ENCODE measurements at places on chromosomes 4 and X.

DNA sequence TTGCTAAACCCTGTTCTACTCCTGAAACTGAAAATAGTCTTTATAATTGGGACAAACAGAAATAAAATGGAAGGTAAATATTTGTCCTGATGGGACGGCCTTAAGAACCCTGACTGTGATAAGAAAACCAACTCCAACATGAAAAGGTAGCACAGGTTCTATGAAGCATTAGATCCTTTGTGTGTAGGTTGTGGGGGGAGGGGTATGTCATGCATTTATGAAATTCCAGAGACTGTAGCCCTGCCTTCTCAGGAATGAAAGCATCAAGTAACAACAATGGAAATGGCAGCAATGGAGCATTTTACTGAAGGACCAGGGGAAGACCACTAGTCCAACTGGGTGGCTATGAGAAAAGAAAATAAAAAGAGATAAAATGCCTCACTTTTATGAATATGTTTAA is 23.9 kb downstream of the CXXC4 start:
- no peak for DNase-seq

- DNase-seq: no peak
These were observed 5.2 kb downstream of the RPS4X start for GRCh38 chrX:72271812-72272211.

DNA sequence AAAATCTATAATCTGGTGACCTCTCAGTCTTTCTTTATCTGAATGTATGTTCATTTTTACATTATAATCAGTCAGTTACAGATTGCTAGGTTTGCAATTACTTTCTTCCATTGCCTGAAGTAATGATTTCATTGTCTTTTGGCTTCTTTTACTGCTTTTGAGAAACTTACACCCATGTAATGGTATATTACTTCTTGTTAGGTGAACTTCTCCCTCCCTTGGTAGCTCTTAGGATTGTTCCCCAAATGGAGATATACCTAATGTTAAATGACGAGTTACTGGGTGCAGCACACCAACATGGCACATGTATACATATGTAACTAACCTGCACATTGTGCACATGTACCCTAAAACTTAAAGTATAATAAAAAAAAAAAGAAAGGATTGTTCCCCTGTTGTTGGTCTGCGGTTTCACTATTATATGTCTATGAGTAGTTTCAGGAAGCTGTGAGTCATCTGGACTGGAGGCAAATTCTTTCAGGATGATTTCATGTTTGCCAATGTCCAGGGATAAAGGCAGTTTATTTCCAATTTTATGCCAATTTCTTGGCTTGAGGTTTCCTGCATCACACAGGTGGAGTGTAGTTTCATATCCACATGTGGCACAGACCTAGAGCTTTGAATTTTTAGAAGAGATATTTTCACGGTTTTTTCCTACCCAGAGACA is 21.8 kb downstream of the SPANXC start:
- no peak for DNase-seq

DNA sequence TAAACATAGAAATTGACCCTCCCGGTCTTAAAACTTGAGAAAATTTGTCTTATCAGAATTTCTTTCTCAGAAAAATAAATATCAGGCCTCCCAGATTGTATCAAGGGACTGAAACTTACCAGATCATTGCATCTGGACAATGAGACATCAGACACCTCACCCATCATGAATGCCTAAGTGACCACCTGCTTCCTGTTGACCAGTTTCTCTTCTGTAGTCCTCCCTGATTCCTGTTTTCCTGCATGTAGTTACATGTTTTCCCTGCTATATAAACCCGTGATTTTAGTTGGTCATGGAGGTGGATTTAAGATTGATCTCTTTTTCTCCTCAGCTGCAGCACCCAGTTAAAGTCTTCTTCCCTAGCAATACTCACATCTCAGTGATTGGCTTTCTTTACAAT is 548.1 kb downstream of the PPP4R3C start:
- DNase-seq: no peak

GRCh38 chrX:15834827-15835595 is 19.6 kb downstream of the AP1S2 start:
- no peak for DNase-seq

DNA sequence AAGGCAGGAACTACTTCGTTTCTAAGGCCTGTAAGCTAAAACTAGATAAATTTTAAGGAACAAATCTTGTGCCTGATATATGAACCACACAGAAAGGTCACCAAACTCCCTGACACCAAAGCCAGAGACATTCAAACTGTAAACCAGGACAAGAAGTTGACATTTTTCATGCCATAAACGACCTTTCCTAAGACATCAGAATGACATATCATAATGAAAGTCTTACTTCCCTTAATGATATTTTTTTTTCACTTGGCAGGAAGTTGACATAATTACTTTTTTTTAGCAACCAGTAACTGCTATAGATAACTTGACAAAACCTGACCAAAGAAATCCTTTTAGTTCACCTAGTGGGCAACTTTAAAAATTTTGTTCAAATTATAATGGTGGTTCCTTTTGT is 231.5 kb upstream of the AGTR2 start:
- peak; percentile 39 for DNase-seq

- DNase-seq: peak; percentile 39
These were observed 76.6 kb downstream of the SH3KBP1 start for GRCh38 chrX:19810802-19811201.

GRCh38 chrX:51024106-51024696 is 113.7 kb downstream of the BMP15 start:
- DNase-seq: no peak

DNA sequence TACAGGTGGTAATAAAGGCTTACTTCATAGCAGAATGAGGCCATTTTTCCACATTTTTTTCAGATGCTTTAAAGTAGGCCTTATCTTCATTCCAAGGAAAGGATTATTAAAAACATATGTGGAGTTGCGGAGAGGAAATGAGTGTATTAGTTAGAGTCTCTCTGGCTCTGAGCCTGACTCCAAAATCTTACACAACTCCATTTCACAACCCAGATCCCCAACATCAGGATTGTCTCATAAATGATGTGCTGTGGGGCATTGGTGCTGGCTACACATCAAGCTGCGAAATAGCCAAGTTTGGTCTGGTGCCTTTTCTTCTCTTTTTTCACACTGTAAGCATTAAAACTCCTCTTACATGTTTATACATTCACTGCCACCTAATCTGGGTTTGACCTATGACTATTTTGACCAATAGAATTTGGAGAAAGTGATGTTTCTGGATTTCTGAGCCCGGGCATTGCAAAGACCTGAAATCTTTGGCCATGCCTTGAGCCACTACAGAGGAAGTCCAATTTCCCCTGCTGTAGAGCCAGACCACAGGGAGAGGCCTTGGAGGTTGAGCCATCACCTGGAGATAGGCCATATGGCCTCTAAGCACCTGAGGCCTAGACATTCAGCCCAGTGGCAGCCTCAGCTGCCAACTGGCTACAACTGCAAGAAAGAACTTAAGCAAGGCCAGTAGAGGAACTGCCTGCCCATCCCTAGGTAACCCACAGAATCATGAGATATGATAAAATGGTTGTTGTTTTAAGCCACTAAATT is 16.7 kb upstream of the SOD3 start:
- no peak for DNase-seq

DNA sequence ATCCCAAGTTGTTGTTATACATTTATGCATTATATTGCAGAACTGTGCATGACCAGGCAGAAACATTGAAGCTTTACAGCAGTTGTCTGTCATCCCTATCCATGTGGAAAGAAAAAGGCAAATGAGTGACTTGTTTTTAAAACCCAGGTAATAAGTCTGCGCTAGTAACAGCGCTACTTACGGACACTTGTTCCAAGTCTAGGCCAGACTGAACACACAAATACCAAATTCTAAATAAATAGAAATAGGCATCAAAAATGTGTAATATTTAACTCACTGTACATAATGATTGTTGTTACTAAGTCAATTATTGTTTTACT is 548 bp upstream of the MAML3 start:
- no peak for DNase-seq

- no peak for DNase-seq
These were observed 39.8 kb upstream of the RBM47 start for GRCh38 chr4:40669504-40669903.

DNA sequence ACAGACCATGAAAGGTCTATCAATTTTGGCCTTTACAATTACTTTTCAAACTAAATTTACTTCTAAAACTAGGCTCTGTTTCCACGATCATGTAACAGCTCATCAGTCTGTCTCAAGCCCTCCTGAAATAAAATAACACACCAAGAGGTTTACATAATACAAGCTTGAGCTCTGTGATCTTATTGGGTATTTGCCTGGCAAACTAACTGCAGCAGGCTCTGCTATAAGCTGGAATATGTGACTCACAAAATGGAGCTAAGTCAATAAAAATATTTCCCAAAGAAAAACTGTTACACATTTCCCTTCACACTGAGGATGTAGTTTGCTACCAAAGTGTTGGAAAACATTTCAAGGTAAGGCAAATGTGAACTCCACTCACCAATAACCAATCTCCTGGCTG is 94.7 kb upstream of the GPM6B start:
- DNase-seq: no peak

DNA sequence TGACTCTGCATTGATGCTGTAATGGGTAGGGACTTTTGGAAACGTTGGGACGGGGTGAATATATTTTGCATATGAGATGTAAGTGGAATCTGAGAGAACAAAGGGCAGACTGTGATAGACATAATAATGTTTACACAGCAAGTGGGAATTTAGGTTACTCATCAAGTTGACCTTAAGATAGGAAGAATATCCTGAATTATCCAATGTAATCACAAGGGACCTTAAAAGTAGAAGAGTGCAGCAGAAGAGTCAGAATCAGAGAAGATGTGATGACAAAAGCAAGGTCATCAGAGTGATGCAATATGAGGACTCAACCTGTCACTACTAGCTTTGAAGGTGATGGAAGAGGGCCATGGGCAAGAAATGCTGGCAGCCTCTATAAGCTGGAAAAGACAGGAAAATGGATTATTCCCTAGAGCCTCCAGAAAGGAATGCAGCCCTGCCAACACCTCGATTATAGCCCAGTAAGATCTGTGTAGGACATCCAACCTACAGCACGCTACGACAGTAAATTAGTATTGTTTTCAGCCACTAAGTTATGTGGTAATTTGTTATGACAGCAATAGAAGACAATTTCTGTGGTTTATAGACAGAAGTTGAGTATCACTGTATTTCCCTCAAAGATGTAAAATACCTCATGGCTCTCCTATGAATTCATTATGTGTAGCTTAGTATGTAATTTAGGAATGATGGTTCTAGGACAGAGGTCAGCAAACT is 26.4 kb downstream of the MORC4 start:
- no peak for DNase-seq

DNA sequence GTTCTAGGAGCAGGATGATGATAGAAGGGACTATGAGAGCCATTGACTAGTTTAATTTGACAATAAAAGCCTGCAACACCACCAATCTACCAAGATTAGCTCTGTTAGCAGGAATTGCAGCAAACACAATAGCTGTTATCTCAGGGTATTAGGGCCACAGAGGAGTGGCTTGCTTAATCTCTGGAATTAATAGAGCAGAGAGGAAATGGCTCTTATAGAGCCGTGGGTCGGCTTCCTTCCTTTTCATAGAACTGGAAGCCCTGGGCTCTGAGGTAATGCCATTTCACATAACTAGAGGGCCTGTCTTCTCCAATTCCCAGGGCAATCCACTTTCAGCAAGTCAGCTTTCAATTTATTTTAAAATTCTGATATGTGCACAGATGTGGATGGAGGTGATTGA is 83.0 kb downstream of the MAMLD1 start:
- DNase-seq: peak; percentile 19

DNA sequence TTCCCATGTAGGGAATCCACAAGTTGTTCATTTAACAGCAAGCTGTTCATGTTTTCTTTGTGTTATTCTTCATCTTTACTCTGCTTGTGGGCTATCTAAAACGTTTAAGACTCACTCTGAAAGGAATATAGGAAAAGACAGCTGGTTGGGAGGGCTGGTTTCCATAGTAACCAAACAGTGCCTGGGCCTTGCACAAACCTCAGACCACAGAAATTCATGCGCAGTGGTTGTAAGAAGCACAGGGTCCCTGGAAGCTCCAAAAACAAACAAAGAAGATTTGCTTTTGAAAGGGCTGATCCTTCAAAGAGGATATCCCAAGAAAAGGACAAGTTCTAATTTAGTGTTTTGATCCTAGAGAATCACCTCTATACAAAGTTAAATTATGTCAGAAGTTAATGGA is 7.8 kb downstream of the SERTM2 start:
- peak; percentile 36 for DNase-seq

GRCh38 chr4:176758731-176759130 is 34.0 kb downstream of the VEGFC start:
- no peak for DNase-seq

DNA sequence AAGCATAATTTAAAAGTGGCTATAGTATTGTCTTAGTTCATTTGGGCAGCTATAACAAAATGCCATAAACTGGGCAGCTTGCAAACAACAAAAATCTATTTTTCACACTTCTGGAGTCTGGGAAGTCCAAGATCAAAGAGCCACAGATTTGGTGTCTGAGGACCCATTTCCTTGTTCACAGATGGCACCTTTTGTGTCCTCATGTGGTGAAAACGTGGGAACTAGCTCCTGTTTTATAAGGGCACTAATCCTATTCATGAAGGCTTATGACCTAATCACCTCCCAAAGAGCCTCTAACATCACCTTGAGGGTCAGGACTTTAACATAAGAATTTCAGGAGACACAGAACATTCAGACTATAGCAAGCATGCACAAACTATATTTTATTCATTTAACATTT is 126.5 kb upstream of the WDFY3 start:
- no peak for DNase-seq

GRCh38 chrX:1398431-1399340 is 6.8 kb upstream of the SLC25A6 start:
- DNase-seq: no peak

- no peak for DNase-seq
These were observed 286.4 kb upstream of the SMIM31 start for GRCh38 chr4:164467493-164467892.

DNA sequence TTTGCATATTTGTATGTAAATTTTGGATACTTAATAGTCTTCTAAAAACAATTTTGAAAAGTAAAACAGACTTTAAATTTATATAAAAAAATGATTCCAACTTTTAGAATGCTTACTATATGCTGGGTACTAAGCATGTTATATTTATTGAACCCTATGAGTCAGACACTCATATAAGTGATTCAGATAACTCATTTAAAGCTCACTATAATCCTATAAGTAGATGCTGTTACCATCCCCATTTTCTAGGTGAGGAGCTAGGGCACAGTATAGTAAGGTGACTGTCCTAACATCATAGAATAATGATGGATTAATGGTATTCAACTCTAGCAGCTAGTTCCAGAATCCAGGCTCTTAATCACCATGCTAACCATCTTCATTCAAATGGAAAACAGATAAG is 877.0 kb upstream of the GRID2 start:
- no peak for DNase-seq

GRCh38 chr4:24568425-24568824 is 15.9 kb downstream of the DHX15 start:
- DNase-seq: no peak

- DNase-seq: peak; percentile 2
These were observed 194.7 kb downstream of the CPEB2 start for GRCh38 chr4:15197005-15197404.

- DNase-seq: no peak
These were observed 555.9 kb downstream of the PDHA2 start for GRCh38 chr4:96395747-96396146.

GRCh38 chr4:32135642-32136041 is 1415.5 kb downstream of the PCDH7 start:
- no peak for DNase-seq

Data from KBM-7 (cell line).